A172 (cell line): ENCODE measurements at places on chromosomes 3 and 15. TPM values are rescaled to one million over a fixed set of nuclear protein-coding genes. Genes with fewer than 3 reads are reported as not detected.

GRCh38 chr15:31455499-31455898 is 128.9 kb downstream of the KLF13 start:
- DNase-seq, result no peak

GRCh38 chr3:132202586-132202985 is 114.6 kb upstream of the ACP3 start:
- DNase-seq, result no peak

Gene AHSG
- not detected in 2 replicates for total RNA-seq

DNA sequence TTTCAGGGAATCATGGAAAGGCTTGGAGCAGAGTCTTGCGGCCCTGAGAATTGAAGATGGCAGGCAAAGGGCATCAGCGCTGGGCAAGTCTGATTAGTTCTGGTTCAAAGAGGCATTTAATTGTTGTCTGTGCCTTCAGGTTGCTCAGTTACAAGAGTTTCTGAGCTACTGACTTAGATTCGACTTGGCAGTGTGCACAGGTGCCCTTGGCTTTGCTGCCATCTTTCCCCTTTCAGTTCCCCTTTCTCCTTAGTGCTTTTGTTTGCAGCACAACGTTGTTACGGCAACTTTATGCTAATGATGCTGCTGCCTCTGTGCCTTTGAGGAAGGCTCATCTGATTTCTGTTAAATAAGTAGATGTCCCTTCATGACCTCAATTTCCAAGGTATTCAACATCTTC is 12.5 kb downstream of the P2RY14 start:
- DNase-seq, result no peak

Gene ZBTB20
- 7.5 and 13.0 TPM in 2 replicates for total RNA-seq

DNA sequence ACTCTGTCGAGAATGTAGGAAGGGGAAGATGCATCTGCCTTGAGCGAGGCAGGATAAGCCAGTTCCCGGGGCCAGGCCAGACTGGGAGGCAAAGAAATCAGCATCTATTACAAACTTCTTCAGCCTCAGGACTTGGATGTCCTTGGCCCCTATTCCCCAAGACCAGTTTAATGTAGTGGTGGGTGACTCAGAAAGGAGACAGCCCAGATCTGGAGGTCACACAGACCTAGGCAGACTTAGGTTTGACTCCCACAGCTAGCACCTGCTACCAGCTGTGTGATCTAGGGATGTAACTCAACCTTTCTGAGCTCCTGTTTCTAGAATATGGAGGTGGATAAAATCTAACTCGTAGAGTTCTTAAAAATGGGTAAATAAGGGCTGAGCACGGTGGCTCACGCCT is 409.5 kb upstream of the PROK2 start:
- DNase-seq, result no peak

DNA sequence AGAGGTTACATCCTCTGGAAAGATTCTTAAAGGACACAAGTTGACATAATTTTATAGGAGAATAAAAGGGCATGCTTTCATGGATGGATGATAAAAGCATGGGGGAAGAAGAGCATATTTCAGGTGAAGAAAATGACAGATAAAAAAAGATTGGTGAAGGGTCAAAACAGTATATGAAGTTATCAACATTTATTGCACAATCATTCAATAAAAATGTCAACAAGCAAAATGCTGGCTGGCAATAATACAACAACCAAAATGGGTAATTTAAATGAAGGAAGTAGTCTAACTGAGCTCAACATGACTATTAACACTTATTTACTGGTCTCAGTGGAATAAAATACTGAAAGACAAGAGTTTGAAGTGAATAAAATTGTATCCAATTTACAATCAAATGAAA is 696.7 kb downstream of the SQOR start:
- DNase-seq, result no peak

DNA sequence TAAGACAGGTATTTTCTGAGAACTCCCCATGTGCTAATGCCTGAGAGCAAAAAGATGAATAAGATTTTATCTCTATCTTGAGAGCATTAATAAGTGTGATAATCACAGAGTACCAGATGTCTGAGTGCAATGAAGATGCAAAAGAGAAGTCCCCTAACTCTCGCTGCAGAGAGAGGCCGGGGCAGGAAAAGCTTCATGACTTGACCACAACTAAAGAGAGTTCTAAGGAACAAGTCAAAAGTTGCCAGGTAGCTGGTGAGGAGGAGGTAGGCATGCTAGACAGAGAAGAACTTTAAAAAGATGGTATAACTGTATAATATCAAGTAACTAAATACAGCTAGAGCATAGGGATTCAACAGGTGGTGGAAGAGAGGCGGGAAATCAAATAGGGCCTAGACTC is 28.8 kb downstream of the MTMR10 start:
- no peak for DNase-seq

Gene FETUB
- total RNA-seq, result 0.45 TPM in 1 of 2 replicates, not detected in the other

- DNase-seq, result peak; percentile 10
These were observed 61.0 kb upstream of the ANKRD28 start for GRCh38 chr3:15858547-15859506.

Gene MELTF
- total RNA-seq, result 57.4 and 67.1 TPM in 2 replicates

GRCh38 chr3:178969004-178969700 is 102.5 kb downstream of the ZMAT3 start:
- no peak for DNase-seq

- DNase-seq, result no peak
These were observed 33.7 kb downstream of the ST6GAL1 start for GRCh38 chr3:186964071-186964470.

- DNase-seq, result no peak
These were observed 11.9 kb downstream of the ARRDC4 start for GRCh38 chr15:97972366-97972765.

Gene APBA2
- total RNA-seq, result 25.7 and 34.8 TPM in 2 replicates

DNA sequence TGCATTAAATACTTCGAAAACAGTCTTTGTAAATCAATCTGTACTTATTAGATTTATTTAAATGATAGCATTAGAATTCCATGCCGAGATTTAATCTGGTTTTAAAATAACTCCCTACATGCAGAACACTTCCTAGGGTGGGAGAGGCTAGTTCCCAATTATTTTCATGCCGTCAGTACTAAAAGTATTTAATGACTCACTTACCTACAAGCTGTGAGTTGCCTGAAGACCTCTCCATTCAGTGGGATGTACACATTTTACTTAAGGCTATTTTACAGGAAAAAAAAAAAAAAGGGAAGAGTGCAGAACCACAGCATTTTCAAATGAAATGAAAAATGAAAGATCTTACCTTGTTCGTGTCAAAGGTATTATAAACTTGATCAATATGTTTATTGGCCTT is 469 bp downstream of the GUCA1C start:
- DNase-seq, result no peak

DNA sequence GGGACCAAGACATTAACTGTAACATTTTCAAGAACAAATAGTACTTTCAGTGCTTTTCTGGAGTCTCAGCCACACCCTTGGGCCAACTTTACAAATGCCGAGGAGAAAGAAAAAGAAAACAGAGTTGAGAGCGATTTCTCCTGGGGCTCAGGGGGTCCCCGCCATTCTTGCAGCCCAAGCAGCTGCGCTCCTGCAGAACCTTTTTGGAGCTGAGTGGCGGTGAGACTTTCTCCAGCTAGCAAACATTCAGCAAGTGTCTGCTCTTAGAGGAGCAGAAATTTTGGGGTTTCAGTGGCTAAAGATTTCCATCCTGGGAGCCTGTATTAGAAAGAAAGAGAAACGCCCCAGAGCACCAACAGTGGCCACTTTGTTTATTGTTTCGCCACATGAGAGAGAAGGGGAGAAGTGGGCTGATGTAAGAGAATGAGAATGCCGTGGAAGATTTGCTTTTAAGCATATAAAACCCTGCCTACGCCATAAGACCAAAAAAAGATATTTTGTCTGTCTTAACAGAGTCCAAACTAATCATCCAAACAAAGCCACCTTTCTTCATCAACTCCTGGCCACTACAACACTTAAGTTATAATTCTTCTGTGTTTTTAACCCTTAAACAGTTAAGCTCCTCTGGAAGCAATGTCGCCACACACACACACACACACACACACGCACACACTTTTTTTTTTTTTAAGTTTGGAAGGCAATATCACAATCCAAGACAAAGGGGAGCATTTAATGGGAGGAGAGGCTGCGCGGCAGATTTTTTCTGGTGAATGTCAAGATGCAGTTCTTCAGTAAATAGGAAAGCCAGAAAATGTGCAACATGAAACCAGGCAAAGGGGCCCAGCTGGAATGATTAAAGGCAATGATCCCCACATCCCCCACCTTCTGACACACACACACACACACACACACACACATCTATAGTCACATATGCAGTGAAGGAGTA is 19.2 kb downstream of the EID1 start:
- peak; percentile 31 for DNase-seq

DNA sequence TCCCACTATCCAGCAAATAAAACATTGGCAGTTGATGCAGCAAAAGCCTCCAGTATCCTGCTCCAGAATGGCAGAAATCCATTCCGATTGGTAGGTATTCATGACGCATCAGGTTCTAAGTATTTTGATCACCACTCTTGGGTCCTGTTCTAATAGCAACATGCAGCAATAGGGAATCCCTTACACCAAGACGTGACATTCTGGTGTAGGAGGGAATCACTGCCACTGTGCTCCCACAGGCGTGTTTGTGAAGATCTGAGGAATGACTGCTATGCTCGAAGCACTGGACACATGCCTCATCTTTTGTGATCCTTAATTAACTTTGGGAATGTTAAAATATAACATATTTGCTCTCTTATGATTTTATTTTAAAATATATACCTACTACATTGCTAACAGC is 552.9 kb downstream of the MECOM start:
- DNase-seq, result no peak

GRCh38 chr15:91055548-91056331 is 33.3 kb upstream of the VPS33B start:
- DNase-seq, result peak; percentile 73

Gene SMCO1
- not detected in 2 replicates for total RNA-seq

Gene PLA2G4D
- total RNA-seq, result not detected in 2 replicates

GRCh38 chr3:156548041-156548687 is 6.8 kb downstream of the SSR3 start:
- no peak for DNase-seq

- no peak for DNase-seq
These were observed 34.7 kb upstream of the C3orf38 start for GRCh38 chr3:88114878-88115549.

DNA sequence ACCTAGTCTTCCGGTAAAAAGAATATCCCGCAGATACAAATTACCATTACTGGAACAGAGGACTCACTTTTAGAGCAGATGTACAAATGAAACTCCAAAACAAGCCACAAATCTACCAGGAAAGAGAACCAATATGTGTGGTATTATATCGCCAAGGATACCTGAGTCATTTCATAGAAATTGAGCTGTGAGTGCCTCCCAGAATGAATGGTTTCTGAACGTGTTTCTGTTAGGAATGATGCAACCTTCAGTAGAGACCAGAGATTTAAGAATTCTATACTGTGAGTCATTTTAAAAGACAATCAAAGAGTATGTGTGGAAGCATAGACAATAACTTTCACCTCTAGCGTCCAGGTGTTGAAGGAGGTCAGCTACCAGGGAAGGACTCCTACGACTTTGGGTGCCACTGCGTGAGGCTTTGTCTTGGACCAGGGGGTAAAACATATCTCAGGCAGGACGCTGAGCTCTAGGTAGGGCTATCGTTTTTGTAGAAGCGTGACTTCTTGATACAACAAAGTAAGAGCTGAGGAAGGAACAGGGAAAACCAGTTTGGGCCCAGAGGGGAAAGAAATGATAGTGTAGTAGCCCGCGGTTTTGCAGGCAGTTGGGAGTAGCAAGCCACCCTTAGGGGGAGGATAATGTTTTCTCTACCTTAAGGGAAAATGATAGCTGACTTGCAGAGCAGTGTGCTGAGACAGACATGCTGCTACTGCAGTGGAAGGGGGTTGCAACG is 210.4 kb downstream of the TP63 start:
- DNase-seq, result no peak

DNA sequence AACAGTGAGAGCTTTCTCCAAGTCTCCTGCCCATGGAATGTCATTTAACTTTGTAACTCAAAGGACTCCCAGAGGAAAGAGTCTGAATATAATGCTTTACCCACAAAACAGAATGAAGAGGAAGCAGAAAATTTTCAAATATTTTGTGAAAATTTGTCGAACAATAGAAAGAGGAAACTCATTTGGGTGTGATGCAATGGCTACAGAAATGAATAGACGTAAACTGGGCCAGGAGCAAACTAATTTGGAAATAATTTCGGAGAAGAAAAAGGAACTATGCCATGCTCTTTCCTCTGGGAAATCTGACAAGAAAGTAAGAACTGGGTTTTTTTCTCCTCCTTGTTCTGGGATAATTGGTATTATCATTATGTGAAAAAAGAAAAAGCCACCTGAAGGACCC is 11.2 kb upstream of the SUMF1 start:
- no peak for DNase-seq

- DNase-seq, result no peak
These were observed 91.0 kb upstream of the PRR23C start for GRCh38 chr3:139135657-139136056.

Gene STRA6
- 2.0 and 3.0 TPM in 2 replicates for total RNA-seq

- no peak for DNase-seq
These were observed 116.9 kb upstream of the FOXB1 start for GRCh38 chr15:59887211-59887610.

- DNase-seq, result peak; percentile 92
These were observed 708 bp downstream of the DCAF1 start for GRCh38 chr3:51498876-51499738.

Gene PIGBOS1
- 17.7 and 26.6 TPM in 2 replicates for total RNA-seq

Gene PAQR9
- 0.07 TPM in 1 of 2 replicates, not detected in the other for total RNA-seq

Gene SI
- not detected in 2 replicates for total RNA-seq
